ENCODE measurements at places on chromosomes 1 and 21.

DNA sequence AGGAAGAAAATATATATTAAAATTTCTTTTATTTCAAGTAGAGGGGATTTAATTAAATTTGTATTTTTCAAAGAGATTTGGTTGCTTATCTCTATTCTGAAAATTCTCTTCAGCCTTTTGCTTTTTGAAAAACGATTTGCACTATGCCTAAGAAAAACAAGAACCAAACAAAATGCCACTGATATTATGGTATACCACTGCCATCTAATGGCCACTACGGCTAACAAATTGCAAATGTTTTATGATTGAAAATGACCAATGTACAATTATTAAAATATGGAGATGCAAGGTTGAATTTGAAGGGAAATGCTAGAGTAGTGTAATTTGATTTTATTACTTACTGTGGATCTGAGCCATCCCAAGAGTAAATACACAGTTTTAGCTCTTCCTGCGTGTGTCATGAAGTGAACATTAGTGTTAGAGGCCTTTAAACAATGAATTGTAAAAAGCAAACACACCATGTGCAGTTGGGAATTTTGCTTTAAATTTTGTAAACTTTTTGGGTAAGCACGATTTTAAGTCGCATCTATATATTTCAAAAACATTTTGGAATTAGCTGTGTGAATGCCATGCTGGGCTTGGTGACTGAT is 137.4 kb upstream of the USP25 start:
- DNase-seq = no peak

DNA sequence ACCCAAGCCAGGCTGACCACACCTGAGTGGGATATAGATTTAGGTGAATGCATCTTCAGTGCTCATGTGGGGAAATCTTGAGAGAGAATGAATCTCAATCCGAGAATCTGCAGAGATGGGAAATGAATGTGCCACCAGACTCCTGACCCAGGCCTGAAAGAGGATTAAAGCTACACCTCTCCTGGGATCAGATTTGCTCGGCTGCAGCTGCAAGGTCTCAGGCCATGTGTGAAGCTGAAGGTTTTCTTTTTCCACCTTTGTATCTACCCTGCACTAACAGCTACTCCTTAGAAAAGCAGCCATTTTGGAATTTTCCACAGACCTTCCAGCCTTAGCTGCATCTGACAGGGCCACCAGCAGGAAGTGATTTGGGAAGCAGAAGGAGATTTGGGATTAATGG is 18.3 kb downstream of the GPR3 start:
- DNase-seq = no peak

DNA sequence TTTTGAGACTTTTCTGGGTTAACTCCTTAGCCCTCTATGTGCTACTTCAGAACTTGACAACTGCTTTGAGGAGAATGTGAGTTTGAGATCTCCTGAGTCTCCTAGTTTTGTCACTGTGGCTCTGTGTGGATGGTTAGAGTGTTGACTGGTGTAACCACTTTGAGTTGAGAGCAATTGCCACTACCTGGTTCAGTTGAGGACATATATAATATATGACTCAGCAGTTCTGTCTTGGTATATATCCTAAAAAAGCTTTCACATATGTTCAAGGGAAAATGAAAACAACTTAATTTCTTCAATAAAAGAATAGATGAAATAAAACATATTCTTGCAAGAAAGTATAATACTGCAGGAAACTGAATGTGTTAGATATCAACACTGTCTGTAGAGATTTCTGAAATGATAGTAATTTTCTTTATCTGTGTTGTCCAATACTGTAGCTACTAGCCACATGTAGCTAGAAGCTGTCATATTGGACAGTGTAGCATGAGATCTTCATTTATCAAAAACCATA is 96.7 kb upstream of the QSOX1 start:
- DNase-seq = no peak

DNA sequence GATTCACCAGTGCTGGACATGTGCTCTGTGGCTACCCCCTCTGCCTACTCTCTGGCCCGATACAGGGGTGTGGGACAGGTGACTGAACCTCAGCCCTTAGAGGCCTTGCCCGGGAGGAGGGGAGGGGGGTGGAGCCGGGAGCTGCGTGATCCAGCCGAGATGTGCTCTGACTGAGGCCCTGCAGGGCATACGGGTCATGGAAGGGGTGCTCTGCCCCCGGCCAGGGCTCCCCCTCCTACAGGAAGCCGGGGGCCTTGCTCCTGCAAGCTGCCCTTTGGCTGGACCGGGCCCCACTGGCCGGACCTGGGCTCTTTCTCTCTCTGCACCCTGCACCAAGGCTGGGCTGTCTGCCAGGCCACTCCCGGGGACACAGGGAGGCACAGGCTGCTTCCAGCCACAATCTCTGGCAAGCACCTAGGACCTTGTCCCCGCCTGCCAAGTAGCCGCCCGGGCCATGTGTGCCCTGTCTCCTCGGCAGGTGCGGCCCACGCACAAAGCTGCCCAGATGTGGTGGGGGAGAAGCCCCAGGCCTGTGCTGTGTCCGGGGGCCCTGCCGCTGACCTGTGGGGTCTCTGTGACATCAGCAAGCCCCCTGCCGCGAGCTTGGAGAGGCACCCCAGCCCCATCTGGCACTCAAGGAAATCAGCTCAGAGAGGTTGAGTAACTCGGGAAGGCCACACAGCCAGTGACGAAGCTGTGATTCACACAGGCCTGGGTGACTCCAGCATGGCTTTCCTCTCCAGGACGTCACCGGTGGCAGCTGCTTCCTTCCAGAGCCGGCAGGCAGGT is 1.5 kb downstream of the SCNN1D start:
- no peak for DNase-seq

DNA sequence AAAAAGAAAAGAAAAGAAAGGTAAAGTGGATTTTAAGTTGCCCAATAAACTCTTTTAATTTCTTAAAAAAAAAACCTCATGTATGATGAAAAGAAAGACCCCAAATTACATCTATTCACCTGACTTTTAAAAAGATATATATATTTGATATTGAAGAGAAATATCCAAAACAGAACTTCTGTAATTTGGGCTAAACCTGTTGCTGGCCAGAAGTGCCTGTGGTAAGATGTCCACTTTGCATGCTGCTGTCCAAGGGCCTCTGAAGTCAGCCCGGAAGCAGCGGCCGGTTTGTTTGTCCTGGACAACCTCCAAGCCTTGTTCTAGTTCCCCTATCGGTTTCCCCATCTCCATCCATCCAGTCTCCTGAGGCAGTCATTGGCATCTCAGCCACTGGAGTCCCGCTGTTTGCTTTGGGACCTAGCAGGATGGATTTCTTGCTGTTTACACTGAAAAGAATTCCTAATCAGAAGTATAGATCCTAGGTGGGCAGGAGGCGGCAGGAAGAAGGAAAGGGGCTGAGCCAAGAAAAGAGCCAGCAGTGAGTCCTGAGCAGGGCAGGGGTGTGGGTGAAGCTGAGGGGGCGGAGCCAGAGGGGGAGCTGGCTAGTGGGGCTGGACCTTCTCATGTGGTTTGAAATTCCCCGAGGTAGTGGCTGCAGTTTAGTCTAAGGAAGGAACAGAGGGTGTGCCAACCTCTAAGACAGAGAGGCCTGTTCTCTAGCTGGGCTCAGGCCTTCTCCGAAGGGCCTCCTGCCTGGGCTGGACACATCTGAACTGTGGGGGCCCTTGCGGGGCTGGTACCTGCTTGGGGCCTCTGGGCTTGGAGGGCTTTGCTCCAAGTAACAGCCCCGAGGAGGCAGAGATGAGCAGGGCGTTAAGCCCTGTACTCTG is 3.3 kb downstream of the NCMAP start:
- no peak for DNase-seq

DNA sequence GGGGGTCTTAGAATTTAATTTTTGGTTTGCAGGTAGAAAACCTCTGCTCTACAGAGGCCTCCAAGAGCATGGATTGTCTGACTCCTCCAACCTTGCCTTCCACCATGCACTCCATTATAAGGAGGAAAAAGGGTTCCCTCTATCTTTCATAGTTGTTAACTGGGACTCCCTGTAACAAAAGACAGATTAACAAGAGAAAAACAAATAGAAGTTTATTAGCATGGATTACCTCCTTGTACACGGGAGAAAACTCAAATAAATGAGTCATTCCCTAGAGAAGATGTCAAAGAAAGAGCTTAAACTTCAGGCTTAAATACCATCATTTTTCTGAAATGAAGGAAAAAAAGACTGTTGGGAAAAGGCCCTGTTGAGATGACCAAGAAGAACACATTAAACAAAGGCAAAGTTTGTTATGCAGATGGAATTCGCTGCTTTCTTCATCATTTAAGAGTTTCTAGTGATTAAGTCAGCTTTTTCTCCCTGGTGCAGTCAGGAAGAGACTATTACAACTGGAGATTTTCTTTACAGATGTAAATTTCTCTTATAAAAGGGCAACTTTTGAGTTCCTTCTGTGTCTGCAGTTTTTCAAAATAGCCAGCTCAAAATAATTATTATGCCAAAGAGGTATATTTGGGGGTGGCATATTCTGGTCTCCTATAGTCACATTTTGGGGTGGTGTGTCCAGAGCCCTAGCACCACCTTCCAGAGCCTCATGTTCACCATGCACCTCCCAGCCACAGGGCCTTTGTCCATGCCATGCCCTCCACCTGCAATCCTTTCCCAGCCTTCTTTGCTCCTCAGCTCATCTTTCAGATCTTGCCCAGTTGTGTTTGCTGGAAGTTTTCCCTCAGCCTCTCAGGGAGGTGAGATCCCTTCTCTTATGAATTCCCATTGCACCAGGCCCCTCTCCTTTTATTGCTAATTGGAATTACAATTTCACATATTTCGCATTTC is 63.1 kb upstream of the KLHDC7A start:
- DNase-seq = no peak
